ENCODE measurements at places on chromosomes 7 and 10.

DNA sequence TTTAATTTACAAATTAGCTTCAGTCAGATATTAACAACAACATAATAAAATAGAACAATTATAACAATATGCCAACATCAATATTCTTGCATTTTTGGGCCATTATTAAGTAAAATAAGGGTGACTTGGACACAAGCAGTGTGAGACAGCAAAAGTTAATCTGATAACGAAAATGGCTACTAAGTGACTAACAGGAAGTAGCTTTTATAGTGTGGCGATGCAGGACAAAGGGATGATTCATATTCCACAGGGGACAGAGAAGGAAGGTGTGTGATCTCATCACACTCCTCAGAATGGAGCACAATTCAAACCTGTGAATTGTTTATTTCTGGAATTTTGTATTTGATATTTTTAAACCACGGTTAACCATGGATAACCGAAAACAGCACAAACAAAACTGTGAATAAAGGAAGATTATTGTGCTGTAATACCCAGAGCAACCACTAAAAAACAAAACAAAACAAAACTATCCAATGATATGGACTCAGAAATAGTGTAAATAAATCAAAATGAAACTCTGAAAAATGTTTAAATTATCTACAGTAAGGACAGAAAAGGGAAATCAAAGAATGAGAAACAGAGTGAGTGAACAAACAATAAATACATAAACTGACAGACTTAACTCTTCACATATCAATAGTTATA is 66.9 kb upstream of the TFEC start:
- DNase-seq: no peak

DNA sequence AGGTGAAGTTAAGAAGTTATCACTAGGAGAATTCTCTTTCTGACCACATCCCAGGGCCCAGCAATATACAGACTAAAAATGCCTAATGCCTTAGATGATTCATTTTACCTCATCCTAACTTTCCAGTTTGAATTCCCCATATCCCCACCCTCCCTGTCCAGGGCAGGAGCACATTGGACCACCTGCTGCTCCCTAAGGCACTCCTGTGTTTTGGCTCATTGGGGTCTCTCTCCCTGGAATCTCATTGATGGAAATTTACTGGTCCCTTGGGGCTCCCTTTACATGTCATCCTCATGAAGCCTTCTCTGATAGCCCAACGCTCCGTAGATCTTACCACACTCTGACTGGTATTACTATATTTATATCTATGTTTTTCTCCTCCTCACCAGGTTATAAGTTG is 2.7 kb downstream of the IL2RA start:
- no peak for DNase-seq

- no peak for DNase-seq
Measured at GRCh38 chr10:103550229-103550628, 56.7 kb downstream of the NEURL1 start.

- DNase-seq: no peak
Measured at GRCh38 chr7:130008941-130009847, 42.0 kb downstream of the ZC3HC1 start.

DNA sequence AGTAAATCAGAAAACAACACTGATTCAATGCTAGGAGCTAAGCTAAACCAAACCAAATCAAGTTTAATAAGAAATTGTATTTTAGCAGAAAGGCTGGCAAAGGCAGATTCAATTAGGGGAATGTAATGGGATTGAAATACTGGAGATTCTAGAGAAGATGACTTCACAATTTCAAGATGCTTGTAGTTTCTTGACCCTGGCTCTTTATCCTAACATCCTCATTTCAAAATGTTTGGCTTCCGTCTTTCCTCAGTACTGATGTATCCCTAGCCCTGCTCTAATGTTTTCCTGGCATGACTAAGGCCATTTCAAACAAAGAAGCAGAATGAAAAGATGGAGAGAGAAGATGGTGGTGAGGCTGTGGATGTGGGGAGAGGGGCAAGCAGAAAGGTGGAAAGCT is 2.7 kb upstream of the JCAD start:
- DNase-seq: no peak

All from effector CD4-positive, alpha-beta T cell (primary cell).